ENCODE measurements at places on chromosomes 16 and 17.

- no peak for DNase-seq
These were observed 86.4 kb downstream of the DNAH3 start for GRCh38 chr16:21064203-21064602.

- no peak for DNase-seq
These were observed 226.7 kb upstream of the ELAC2 start for GRCh38 chr17:13244513-13244912.

DNA sequence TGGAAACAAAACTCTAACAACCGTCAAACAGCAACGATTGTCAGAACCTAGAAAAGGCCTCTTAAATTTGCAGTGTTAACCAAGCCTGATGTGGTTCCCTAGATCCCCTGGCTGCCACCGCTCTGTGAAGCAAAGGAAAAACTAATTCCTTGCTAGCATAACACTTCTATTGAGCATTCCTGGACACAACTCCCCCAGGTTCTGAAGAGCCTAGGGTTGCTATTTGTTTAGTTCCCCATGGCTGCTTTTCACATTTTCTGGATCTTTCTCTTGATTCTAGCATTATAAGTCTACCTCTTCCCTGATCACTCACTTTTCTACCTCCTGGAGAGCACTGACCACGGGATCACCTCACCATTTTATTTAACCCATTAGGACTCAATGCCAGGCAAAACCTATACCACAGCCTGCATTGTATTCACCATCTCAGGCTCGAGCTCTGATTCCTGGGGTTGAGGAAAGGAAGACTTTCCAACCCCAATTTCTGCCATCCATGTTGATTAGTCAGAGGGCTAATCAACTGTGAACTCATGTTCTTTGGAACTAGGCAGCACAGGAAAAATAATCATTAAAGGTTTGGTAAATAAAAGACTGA, 692 bp upstream of the KCNJ16 start:
- no peak for DNase-seq

DNA sequence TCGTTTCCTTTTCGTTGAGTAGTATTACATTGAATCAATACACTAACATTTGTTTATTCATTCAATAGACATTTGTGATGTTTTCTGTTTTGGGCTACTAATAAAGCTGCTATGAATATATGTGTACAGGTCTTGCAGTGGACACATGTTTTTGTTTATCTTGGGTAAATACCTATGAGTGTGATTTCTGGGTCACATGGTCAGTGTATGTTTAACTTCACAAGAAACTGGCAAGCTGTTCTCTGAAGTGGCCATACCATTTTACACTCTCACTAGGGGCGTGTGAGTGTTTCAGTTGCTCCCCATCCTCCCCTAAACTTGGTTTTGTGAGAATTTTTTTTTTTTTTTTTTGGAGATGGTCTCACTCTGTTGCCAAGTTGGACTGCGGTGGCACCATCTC, 35.0 kb downstream of the PKD1L3 start:
- no peak for DNase-seq

GRCh38 chr16:86590501-86591144, 12.3 kb downstream of the FOXL1 start:
- no peak for DNase-seq

GRCh38 chr16:73584157-73584556, 536.2 kb upstream of the ZFHX3 start:
- no peak for DNase-seq

DNA sequence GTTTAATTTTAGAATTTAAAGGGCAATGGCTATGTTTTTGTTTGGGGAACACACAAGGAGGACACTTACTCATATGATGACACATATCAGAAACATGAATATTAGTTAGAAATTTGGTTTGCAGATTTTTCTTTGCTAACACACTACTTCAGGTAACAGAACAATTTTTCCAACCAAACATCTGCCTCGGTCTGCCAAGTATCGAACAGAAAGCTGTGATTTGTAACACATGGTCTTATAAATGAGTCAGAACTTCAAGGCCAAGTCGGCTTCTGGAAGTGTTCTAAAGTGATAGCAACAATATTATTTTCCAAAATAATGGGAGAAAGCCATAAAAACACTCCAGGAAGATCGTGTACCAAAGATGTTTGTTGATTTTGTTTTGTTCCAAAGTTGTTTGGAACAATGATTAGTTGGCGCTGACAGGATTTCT, 75.9 kb upstream of the PMFBP1 start:
- no peak for DNase-seq

DNA sequence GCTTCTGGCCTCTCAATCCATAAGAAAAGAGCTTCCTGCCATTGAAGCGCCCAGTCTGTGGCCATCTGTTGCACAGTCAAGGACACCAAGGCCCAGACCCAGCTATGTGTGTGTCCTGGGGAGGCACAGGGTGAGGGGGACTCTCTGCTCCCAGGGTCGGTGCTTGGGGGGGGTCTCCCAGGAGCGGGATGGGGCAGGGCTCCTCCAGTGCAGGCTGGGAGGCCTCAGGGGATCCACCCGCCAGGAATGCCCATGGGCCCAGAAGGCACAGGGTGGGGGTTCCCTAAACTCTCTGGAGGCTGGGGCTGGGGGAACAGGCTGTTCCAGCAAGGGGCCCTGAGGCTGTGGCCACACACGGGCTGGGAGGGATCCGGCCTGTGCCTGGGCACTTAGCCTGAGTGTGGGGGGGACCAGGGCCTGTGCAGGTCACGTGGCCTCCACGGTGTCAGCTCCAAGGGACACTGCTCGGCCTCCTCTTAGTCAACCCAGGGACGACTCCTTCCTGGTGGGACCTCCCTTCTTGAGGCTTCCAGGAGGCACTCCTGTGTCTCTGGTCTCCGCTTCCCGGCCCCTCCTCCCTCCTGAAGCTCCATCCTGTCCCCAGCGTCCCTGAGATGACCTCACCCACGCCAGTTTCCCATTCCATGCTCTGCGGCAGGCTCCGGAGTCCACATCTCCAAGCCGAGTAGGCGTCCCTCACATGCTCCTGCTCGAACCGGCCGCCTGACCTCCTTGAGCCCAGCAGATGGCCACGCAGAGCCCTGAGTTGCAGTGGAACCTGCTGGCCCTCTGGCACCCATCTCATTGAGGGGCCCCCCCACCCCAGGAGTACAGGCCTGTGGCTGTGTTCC, 23.1 kb upstream of the BAHCC1 start:
- DNase-seq, result peak; percentile 19

GRCh38 chr17:64773386-64773835, 111.3 kb upstream of the SMURF2 start:
- no peak for DNase-seq

DNA sequence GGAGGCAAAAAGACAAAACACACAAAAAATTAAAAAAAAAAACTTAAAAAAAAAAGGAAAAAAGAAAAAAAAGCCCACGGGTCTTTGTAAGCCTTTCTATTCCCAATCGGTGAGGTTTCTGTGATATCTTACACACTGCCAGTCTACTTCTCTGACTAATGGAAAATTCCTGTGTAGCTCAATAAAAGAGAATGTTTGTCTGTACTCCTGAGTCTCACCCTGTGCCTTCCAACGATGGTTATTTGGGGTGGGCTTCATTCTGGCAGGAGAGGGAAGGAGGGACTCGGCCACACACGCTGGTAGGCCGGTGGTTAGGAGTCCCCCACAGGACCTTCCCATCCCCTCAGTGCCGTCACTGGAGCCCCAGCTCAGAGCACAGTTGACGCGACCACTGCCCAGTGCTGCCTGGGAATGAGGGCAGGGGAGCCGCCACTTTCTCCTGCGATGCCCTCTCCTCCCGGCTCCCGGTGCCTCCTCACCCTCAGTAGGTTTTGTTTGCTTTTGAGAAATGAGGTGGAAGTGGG, 68.0 kb downstream of the AMFR start:
- DNase-seq, result no peak

GRCh38 chr17:72273289-72274056, 152.7 kb downstream of the SOX9 start:
- no peak for DNase-seq

GRCh38 chr16:49081554-49081953, 200.1 kb downstream of the CBLN1 start:
- no peak for DNase-seq

- DNase-seq, result no peak
These were observed 3.0 kb upstream of the ABCC1 start for GRCh38 chr16:15946257-15947044.

DNA sequence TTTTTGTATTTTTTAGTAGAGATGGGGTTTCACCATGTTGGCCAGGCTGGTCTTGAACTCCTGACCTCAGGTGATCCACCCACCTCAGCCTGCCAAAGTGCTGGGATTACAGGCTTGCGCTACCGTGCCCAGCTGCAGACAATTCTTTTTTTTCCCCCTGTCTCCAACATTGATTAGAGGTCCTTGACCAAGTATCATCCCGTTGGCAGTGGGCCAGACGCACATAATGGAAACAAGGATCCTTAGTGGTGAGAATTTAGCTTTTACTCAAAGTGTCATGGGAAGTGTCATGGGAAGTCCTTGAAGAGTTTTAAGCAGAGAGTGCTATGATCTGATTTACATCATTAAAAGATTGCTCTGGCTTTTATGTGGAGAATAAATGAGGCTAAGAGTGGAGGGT, 2.1 kb upstream of the FBXO47 start:
- no peak for DNase-seq

GRCh38 chr17:55770196-55770870, 19.5 kb downstream of the PCTP start:
- peak; percentile 75 for DNase-seq

Measured in NCI-H1092 treated with DMSO at 0.1 percent for 48 hours (cell line).